Fibroblast of the aortic adventitia (primary cell): ENCODE measurements at places on chromosomes 2 and 18.

DNA sequence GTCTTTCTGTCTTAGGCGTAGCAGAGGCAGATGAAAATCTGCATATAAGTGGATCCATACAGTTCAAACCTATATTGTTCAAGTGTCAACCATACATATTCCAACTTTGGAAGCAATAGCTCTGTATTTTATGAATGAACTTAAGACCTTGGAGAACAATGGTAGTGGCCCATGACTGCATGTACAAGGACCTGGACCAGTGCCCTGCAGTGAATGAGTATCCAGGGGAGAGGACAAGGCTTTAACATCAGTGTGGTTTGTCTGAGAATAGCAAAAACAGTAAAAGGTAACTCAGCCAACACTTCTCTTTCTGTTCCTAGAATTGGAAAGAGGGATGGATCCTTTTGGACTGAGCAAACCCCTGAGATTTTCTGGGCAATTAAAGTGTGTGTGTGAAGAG, 230.8 kb upstream of the LINC00305 start:
- no peak for DNase-seq

- no peak for DNase-seq
Measured at GRCh38 chr2:2716771-2717170, 385.7 kb upstream of the MYT1L start.

DNA sequence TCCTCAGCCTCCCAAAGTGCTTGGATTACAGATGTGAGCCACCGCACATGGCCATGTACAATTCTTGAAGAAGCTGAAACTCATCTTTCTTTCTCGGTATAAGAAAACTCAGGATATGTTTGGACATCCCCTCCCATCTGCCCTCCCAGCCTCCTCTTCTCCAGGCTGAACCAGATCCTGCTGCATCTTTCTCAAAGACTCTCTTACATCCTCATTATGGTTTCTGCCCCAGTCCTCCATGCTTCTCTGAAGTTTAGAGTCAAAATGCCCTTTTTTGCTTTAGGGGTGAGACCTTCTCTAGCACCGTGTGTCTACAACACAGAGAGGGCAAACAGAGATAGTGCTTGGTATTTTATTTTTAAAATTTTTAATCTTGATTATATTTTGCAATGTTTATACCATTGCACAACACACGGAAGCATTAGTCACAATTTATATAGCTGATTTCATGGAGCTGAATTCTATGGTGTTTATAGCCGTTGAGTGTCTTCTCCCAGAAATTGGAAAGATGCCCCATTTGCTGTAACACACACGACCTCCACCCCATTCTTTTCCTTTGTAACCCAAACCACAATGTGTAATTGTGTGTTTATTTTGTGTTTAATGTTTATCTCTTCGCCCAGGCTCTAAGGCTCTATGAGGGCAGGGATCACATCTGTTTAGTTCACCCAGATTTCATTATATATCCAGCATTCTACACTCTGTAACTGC, 206.0 kb upstream of the TNP1 start:
- DNase-seq, result peak; percentile 92

- DNase-seq, result no peak
Measured at GRCh38 chr18:4823091-4823490, 368.0 kb upstream of the DLGAP1 start.

DNA sequence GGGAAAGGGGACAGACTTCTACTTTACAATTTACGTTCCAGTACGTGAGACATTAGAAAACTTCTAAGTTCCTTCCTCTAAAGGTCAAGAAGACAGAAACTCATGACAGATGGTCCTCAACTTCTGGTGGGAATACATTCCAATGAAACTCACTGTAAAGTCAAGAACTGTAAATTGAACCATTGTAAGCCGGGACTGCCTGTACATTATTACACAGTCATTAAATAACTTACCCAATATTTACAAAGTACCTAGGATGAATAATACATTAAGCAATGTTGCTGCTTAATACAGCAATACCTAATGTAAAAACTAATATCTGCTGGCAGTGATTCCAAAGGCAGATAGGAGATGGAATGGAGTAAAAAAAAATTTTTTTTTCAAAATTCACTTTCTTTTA, 51.9 kb downstream of the CDH2 start:
- DNase-seq, result no peak

- peak; percentile 74 for DNase-seq
Measured at GRCh38 chr18:77068321-77069312, 64.0 kb downstream of the MBP start.

DNA sequence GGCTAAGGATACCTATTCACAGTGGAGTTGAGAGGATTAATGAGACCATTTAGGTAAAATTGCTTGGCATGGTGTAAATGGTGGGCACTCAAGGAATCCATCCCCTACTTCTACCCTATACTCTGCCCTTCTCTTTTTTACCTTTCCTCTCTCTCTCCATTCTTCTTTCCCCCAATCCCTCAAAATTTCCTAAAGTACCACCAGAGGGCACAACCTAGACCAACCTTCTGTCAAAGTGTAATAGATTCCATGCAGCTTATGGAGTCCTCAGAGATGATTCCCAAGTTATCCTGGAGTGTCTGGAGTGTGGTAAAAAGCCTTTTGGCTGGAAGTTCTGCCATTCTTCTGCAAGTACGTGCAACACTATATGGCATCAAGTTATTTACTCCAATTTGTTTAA, 33.0 kb upstream of the CCDC195 start:
- peak; percentile 23 for DNase-seq

GRCh38 chr2:112488201-112488600, 6.2 kb downstream of the TTL start:
- no peak for DNase-seq

- DNase-seq, result no peak
Measured at GRCh38 chr2:25497229-25497917, 155.6 kb upstream of the DNMT3A start.

DNA sequence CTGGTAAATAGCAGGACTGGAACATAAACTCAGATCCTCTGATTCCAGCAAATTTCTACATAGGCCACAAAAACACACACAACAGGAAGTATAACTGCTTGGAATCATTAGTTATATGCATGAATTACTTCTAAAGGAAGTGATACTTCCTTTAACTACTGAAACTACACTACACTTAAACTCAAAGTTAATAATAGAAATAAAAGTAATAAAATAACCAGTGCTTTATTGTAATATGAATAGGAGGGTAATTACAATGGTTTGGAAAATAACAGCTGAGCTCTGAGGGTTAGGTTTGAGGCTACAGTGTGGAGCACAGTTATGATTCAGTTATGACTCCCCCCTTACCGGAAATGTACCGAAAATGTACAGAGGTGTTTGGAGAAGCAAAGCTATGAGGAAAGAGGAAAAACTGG, 18.5 kb upstream of the POLI start:
- no peak for DNase-seq

DNA sequence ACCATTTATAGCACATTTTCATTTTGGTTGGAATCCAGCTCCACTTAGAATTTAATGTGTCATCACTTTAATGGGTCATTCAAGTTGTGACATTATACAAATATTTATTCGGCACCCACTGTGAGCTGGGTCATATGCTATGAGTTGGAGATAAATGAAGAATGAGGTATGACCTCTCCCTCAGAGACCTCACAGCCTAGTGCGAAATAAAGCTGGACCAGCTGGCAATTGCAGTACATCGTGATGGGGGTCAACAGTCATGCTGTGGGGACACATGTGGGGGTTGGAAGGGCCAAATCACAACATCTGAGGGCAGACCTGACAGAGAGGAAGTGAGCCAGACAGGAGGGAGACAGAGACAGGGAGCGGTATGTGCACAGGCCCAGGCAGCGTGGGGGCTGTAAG, 175.4 kb downstream of the MAIP1 start:
- DNase-seq, result no peak

DNA sequence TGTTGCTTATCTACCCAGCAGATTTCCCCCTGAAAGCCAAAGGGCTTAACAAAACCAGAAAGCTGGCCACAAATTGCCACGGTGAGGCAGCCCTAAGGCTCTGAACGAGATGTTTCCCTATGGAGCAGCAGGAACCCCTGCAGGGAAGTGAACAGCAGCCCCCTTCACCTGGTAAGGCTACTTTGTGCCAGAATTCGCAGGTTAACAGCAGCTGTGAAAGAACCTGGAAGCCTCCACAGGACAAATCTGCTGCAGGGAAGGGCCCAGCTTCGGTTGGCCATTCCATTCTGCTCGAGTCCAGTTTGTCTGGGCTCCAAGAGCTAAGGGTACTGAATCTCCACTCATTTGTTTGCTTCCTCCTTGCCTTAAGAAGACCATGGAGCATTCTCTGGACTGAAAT, 175.3 kb downstream of the PDE11A start:
- DNase-seq, result no peak

GRCh38 chr2:210162466-210163124, 8.6 kb downstream of the KANSL1L start:
- no peak for DNase-seq

- no peak for DNase-seq
Measured at GRCh38 chr2:128601298-128602037, 282.8 kb upstream of the HS6ST1 start.

GRCh38 chr2:72936660-72937355, 19.5 kb downstream of the EMX1 start:
- DNase-seq, result no peak

- DNase-seq, result no peak
Measured at GRCh38 chr2:8548619-8549150, 133.2 kb upstream of the ID2 start.

GRCh38 chr2:24429197-24430074, 61.6 kb upstream of the NCOA1 start:
- DNase-seq, result peak; percentile 82

- DNase-seq, result no peak
Measured at GRCh38 chr2:215835657-215836056, 177.7 kb downstream of the MREG start.
